Stimulated activated CD4-positive, alpha-beta T cell treated with anti-CD3 and anti-CD28 coated beads, Interleukin-15, amount 100 ng/mL, for 24 hours (primary cell): ENCODE measurements at places on chromosomes 12 and 14.

DNA sequence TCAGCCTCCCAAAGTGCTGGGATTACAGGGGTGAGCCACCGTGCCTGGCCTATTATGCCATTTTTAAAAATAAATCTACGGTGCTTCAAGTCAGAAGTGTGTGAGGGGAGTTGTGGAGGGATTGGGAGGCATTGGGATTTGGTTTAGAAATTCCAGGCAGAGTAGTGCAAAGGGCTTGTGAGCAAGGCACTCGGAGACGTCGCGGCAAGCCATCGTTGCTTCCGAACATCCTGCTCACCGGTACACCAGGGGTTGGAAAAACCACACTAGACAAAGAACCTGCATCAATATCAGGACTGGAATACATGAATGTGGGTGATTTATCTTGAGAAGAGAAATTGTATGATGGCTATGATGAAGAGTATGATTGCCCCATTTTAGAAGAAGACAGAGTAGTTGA lies 227.0 kb downstream of the ALG10 start:
- no peak for DNase-seq

- DNase-seq: no peak
Observed at GRCh38 chr12:1517007-1517406, 77.4 kb downstream of the FBXL14 start.

- no peak for DNase-seq
Observed at GRCh38 chr14:69968132-69968531, 88.9 kb downstream of the SMOC1 start.

DNA sequence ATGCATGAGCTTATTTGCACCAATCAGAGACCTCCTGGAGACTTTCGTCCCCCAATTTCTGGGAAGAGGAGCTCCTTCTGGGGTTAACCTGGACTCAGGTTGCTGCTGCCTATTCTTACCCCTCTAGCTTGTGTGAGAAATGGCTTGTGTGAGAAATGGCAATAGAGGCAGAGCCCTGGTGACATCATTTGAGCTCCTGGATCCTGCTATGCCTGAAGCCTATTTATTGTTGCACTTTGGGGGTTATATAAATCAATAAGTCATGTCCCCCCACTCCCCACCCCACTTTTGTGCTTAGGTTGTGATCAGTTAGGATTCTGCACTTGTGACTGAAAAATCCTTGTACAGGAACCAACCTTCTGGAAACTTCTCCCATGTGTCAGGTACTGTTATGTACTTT lies 167.2 kb downstream of the ADCK1 start:
- DNase-seq: no peak

DNA sequence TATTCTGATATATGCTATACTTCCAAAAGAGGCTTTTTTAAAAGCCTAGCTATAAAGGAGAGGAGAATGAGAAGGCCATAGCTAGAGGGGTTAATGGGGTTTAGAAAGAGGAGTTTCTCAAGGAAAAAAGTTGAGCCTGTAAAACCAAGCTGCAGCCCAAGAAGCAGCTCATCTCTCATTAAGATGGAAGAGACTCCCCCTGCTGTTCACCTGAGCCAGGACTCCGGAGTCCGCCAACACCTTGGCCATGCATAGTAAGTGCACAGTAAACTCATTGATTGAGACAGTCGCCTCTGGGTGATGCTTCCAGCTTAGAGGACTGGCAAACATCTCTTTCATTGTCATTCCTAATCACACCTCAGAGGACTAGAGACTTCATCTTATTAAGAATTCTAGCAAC lies 46.2 kb downstream of the ANO2 start:
- DNase-seq: no peak
